Psoas muscle (tissue), 8 donors: ENCODE measurements at places on chromosomes 16 and 17. TPM values are rescaled to one million over a fixed set of nuclear protein-coding genes. Genes with fewer than 3 reads are reported as not detected.

GRCh38 chr16:69166221-69166833, 20.6 kb upstream of the SNTB2 start:
- no peak overlapping the region for H3K27ac ChIP-seq
- H3K4me3 ChIP-seq, result no peak overlapping the region
- DNase-seq, result no peak
- H3K36me3 ChIP-seq, result peaks cover 18% of the 10 kb centered on the region

FN3K gene
- 15.9 TPM for total RNA-seq

- H3K4me3 ChIP-seq, result no peak overlapping the region
- H3K36me3 ChIP-seq, result no peaks in the 10 kb centered on the region
- DNase-seq, result no peak
- no peaks in the 10 kb centered on the region for H3K27me3 ChIP-seq
- H3K27ac ChIP-seq, result no peak overlapping the region
Observed at GRCh38 chr17:8791910-8792270, 7.3 kb downstream of the MFSD6L start.

GRCh38 chr17:61837175-61838051, 25.9 kb downstream of the BRIP1 start:
- peak; percentile 51 for DNase-seq
- no peak overlapping the region for H3K4me3 ChIP-seq
- no peaks in the 10 kb centered on the region for H3K4me1 ChIP-seq
- no peaks in the 10 kb centered on the region for H3K27me3 ChIP-seq

- H3K27me3 ChIP-seq, result peaks cover 5% of the 10 kb centered on the region
- H3K4me1 ChIP-seq, result no peaks in the 10 kb centered on the region
- H3K36me3 ChIP-seq, result no peaks in the 10 kb centered on the region
- no peak overlapping the region for H3K27ac ChIP-seq
- DNase-seq, result no peak
- H3K4me3 ChIP-seq, result no peak overlapping the region
Observed at GRCh38 chr17:73895157-73895556, 250.9 kb upstream of the SDK2 start.

- DNase-seq, result no peak
- H3K4me1 ChIP-seq, result no peaks in the 10 kb centered on the region
Observed at GRCh38 chr17:32318071-32318470, 23.9 kb downstream of the C17orf75 start.

HP gene
- 10.1 TPM for total RNA-seq

IGSF6 gene
- 1.4 TPM for total RNA-seq

DNA sequence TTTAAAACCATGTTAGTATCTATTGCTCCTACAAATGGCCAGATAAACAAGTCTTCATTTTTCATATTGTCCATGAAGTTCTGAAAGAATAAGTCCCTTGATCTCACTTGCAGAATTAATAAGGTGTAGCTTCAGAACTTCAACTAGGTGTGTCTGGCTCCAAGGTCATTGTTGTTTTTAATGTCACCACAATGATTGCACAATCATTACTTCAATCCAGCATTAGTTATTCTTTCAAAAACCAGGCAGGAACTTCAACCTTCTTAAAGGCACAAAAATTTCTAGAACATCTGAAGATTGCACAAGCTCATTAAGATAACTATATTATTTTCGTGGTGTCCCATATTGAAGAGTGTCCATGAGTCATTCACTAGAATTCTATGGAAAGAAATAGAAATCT, 1386.4 kb downstream of the CDH11 start:
- H3K27ac ChIP-seq, result no peak overlapping the region
- no peak for DNase-seq
- H3K4me3 ChIP-seq, result no peak overlapping the region
- H3K36me3 ChIP-seq, result no peaks in the 10 kb centered on the region

KRT24 gene
- total RNA-seq, result not detected

- no peak overlapping the region for H3K4me3 ChIP-seq
- no peak for DNase-seq
- H3K36me3 ChIP-seq, result peaks cover 94% of the 10 kb centered on the region
- H3K27ac ChIP-seq, result no peak overlapping the region
Observed at GRCh38 chr16:22323959-22324786, 27.0 kb downstream of the POLR3E start.

- H3K36me3 ChIP-seq, result no peaks in the 10 kb centered on the region
- H3K4me1 ChIP-seq, result peaks cover 6% of the 10 kb centered on the region
- DNase-seq, result no peak
- no peak overlapping the region for H3K27ac ChIP-seq
- H3K4me3 ChIP-seq, result no peak overlapping the region
- H3K27me3 ChIP-seq, result peaks cover 5% of the 10 kb centered on the region
Observed at GRCh38 chr17:58326609-58327362, 1.8 kb downstream of the TSPOAP1 start.

- H3K4me1 ChIP-seq, result no peaks in the 10 kb centered on the region
- no peaks in the 10 kb centered on the region for H3K36me3 ChIP-seq
Observed at GRCh38 chr17:33657181-33657580, 364.1 kb upstream of the ASIC2 start.

KRT25 gene
- total RNA-seq, result not detected

DNA sequence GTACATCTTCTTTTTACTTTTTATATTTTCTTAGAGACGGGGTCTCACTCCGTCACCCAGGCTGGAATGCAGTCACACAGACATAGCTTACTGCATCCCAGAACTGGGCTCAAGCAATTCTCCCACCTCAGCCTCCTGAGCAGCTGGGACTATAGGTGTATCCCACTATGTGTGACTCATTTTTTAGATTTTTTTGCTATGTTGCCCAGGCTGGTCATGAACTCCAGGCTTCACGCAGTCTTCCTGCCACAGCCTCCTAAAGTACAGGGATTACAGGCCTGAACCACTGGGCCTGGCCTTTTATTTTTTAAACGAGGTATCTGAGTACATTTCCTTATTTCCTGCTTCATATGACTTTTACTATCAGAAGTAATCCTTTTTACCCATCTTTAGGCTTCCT, 48.0 kb downstream of the GLG1 start:
- H3K27me3 ChIP-seq, result no peaks in the 10 kb centered on the region
- peaks cover 27% of the 10 kb centered on the region for H3K4me1 ChIP-seq
- no peak overlapping the region for H3K27ac ChIP-seq
- no peaks in the 10 kb centered on the region for H3K36me3 ChIP-seq

DNA sequence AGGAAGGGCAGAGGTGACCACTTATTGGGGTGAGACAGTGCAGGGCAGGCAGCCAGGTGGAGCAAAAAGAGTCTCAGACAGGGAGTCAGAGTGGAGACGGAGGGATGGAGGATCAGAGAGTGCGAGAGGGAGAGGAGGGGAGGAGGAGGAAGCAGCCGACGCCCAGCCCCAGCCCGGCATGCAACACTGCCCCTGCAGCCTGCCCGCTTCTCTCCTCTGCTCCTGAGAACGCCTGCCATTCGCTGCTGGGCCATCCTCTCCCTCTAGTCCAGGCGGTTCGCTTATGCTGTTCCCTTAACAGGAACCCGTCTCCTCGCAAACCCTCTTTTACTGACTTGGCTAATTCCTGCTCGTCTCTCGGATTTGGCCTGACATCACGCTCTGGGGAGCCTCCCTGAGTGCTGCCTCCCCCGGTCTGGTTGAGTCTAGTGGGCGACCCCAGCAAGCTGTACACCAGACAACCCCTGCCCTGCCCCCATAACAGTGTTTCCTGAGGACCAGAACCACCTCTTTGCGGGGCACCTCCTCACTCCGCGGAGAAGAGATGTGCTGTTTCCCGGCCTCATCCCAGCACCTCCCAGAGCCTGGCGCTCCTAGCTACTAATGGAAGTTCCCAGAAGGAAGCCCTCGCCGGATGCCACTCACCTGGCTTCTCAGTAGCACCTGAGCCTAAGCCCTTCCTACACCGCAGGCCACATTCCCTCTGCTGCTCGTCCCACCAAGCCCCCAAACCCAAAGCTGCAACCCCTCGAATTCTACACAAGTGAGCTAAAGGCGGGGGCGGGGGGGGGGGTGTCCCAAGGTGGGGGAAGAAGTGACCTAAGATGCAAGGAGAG, 61.2 kb upstream of the CCL1 start:
- peaks cover 37% of the 10 kb centered on the region for H3K27me3 ChIP-seq
- no peak overlapping the region for H3K4me3 ChIP-seq
- no peaks in the 10 kb centered on the region for H3K36me3 ChIP-seq
- H3K4me1 ChIP-seq, result no peaks in the 10 kb centered on the region
- H3K27ac ChIP-seq, result no peak overlapping the region

ABCA5 gene
- 81.5 TPM for total RNA-seq

KRTAP4-1 gene
- total RNA-seq, result not detected
